ENCODE measurements at places on chromosomes 12 and 14.

GRCh38 chr14:33525626-33526025 is 425.2 kb downstream of the EGLN3 start:
- no peak for DNase-seq

- no peak for DNase-seq
These were observed 37.4 kb downstream of the SH2B3 start for GRCh38 chr12:111443086-111443485.

- no peak for DNase-seq
These were observed 107.6 kb downstream of the KLHL28 start for GRCh38 chr14:44854114-44854513.

DNA sequence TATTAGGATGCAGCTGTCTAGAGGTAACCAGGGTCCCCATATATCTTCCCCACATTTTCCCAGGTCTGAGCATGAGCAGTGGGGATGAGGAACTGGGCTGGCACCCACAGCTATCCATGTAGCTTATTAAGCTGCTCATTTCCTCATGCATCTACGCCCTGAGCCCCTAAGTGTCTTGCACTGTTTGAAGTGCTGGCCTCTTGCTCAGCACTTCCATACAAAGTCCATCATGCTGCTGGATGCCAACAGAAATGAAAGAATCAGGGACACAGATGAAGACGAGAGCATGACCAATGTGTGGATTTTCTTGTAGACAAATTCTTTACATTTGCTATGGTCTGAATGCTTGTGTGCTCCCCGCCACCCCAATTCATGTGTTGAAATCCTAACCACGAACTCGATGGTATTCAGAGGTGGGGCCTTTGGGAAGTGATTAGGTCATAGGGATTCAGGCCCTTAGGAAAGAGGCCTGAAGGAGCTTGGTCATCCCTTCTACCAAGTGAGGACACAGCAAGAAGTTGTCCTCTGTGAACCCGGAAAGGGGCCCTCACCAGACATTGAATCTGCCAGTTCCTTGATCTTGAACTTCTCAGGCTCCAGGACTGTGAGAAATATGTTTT is 54.5 kb downstream of the C12orf75 start:
- DNase-seq: no peak

- no peak for DNase-seq
These were observed 238.5 kb downstream of the GPHN start for GRCh38 chr14:66746316-66747006.

- no peak for DNase-seq
These were observed 23.6 kb downstream of the ZNF664 start for GRCh38 chr12:123996581-123996980.

DNA sequence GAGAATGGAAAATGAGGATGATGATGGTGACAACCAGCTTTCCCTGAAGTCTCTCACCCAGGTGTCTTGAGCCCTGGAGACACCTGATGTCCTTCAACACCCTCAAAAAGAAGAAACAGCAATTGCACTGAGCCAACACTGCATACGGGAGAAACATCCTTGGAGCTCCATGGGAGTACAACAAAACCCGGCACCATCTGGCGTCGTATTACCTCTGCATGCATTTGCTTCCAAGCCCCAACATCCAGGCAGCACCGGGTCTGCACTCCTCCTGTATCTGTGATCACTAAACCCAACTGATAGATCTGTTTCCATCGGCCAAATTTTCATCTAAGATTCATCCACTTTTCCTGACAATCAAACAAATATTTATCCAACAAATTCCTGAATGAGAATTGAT is 249.9 kb downstream of the DPF3 start:
- DNase-seq: no peak

DNA sequence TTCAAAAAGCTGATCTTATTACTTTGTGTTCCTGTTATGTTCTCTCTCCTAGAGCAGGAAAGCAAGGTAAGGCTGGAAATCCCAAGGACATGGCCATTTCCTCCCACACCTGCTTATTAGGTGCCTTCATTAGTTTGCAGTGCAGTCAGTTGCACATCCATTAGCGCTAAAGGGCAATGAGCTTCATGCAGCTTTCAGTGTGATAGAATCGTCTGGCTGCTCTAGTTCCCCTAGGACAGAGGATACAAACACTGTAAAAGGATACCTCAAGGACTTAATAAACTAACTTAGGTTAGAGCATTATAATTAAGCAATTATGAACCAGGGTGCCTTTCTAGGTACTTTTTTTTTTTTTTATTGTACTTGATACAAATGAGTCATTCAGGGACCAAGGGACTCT is 21.1 kb downstream of the TMEM117 start:
- no peak for DNase-seq

DNA sequence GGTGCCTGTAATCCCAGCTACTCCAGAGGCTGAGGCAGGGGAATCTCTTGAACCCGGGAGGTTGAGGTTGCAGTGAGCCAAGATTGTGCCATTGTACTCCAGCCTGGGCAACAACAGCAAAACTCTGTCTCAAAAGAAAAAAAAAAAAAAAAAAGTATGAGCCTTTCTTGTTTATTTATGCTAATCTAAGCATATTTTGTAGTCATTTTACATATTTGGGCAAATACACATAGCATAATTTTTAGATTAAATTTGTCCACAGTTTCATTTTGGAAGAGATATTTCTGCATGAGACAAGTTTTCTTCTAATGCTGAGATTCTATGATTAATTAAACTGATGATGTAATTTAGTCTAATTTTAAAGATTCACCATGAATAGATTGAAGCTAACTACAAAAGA is 494.4 kb downstream of the TMTC2 start:
- DNase-seq: no peak

DNA sequence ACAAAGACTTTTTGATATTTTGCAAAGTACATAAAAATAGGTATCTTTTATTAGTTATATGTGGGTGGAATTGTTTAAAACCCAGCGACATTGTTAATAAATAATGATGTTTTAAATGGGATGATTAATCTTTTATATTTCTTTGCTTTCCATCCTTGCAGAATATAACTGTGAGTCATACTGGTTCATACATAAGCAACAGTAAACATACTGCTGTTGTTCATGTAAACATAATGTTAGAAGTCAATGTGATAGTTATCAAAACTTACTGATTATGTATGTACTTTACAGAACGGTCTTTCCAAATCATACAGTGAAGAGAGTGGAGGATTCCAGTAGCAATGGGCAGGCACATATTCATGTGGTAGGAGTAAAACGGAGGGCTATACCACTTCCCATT is 119.8 kb downstream of the ARID2 start:
- no peak for DNase-seq

DNA sequence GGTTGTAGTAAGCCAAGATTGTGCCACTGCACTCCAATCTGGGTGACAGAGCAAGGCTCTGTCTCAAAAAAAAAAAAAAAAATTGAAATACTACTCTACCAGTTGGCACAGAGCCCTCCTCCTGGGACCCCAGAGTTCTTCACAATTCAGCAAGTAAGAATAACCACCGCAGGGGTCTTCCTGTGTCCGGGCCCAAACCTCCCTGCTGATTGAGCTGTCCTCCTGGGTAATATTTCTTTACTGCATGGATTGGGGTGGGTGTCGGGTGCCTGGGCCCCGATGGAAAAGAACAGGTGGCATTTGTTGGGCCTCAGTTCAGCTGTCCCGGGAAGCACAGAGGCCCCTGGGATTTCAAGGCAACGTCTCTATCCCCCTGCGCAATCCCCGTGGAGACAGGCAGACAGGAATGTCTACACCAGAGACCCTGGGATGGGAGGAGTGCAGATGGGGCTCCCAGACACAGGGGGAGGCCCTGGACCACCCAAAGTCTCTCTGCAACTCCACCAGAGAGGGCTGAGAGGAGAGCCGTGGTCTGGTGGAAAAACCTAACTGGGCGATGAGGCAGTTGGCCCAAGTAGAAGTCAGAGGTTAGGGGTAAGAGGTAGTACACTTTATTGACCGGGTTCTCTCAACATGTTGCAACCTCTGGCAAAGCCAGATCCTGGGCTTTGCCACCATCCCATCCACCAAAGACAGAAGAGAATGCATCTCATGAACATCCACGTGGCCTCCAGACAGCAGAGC is 32.7 kb upstream of the VPS37B start:
- no peak for DNase-seq

DNA sequence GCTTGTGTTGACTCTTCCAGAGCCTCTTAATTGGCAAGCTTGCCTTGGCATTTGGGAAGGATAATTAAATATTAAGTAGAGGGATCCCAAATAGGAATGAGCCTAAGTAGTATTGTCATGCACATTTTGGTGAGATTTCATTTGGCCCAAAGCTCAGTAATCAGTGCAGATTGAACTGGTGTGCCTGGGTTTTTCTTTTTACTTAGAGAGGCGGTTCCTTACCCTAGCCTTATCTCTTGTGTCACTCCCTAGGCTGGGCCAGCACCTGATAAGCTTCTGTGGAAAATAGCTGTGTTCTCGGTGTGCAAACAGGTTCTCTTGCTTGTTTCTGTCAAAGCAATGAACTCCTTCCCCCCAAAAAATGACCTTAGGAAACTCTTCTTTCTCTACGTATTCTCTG is 9.3 kb upstream of the B4GALNT3 start:
- DNase-seq: no peak

GRCh38 chr12:123465084-123465483 is 7.1 kb downstream of the SNRNP35 start:
- no peak for DNase-seq

DNA sequence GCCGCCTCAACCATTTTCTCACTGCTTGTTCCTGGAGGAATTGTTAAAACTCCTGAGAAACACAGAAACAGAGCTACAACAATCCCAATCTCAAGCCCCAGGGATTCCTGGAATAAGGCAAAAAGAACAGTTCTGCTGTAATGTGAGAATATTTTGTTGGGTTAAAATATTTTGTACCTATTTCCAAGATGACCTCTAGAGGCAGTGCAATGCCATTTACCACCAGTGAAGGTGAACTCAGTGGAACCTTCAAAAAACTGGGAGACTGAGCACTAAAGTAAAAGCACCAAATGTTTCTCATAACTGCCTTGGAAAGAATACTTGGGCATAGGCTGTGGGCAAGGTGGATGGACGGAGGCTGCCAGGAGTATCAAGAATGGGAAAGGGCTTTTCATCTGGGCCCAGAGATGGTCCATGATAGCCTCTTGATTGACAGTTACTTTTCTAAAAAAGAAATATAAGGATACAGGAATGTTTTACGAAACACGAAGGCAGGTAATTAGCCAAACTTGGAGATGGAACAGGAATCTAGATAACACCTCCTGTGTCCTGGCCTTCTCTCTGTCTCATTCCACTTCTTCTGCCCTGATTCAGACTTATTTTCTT is 334.0 kb upstream of the FLRT2 start:
- DNase-seq: no peak

- no peak for DNase-seq
These were observed 469.8 kb upstream of the SEL1L start for GRCh38 chr14:82003426-82003825.

GRCh38 chr12:48061938-48062719 is 43.8 kb downstream of the SENP1 start:
- DNase-seq: no peak

DNA sequence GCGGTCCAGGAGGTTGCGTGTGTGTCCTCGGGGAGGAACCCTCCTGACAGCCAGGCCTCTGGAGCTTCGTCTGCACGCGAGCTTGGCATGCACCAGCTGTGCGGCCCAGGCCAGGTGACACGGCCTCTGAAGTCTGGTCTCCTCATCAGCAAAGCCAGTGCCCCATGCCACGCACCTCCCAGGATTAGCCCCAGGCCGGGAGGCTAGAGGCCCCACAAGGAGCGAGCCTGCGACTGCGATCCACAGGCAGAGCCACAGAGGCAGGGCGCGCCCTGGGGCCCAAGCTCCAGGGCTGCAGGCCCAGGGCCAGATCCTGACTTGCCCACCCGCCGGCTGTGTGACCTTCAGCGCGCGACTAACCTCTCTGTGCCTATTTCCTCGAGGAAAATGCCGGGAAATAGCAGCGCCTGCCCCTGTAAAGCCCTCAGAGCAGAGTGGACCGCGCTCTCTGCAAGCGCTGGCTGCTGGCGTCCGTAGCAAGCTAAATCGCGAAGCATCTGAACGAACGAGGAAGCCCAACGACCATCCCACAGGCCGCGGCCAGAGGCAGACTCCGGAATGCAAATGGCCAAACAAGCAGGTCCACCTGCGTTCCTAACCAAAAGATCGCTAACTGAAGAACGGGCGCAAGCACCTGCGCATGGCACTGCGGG is 492 bp upstream of the BTBD6 start:
- DNase-seq: no peak

- no peak for DNase-seq
These were observed 80.2 kb upstream of the NUDT4 start for GRCh38 chr12:93297536-93297935.

GRCh38 chr14:59187802-59188460 is 536 bp upstream of the DAAM1 start:
- peak; percentile 16 for DNase-seq

DNA sequence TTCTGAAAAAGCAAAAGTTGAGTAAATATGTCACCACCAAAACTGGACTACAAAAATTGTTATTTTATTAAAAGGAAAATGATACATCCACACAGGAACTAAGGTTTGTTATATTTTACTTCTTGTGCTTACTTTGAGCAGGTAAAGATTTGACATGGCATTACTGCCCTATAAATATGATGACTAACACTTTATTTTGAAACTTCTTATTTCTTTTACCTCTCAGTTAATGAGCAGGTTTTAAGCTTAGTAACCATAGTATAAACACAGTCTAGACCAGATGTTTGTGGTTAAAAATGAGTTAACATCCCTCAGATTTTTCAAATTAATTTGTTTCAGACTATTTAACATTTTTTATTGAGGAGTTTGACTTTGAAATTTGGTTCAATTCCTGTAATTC is 862.5 kb upstream of the USP15 start:
- DNase-seq: no peak

DNA sequence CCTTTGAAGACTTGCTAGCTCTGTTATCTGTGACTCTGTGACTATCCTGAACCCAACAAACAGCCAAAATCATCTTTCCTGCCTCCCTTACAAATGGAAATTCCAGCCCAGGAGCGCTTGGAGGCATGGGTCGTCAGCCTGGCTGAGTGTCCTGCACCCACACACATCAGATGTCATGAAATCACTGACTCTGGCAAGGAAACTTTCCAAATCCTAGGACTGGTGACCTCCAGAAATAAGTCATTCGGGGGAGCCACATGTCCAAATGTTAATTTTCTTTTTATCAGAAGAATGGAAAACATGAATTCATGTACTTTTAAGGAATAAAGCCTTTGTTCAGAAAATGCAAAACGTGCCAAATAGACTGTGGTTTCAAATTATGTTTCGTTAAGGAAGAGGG is 96.3 kb upstream of the EVL start:
- no peak for DNase-seq

- DNase-seq: no peak
These were observed 13.6 kb upstream of the ETFBKMT start for GRCh38 chr12:31645924-31646323.

GRCh38 chr12:44851586-44851985 is 24.5 kb downstream of the NELL2 start:
- DNase-seq: no peak

DNA sequence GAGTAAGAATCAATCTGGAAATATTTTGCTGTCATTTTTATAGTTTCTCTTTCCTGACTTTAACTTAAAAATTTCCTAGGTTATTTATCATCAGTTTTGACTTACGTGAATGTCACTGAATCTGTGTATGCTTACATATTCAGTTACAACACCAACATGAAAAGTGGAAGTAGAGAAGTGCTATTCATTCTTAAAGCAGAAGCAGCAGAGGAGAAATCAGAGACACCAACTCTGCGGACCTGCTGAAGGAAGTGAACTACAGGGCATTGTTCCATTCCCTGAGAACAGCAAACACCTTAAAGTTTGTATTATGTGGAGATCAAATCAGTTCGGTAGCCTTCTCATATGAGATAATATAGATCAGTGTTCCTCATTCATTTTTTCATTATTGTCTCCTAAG is 34.1 kb downstream of the RAD51B start:
- DNase-seq: no peak
